ENCODE measurements at places on chromosomes 13 and 19.

GRCh38 chr19:15445807-15446376, 3.9 kb downstream of the WIZ start:
- DNase-seq: no peak

DNA sequence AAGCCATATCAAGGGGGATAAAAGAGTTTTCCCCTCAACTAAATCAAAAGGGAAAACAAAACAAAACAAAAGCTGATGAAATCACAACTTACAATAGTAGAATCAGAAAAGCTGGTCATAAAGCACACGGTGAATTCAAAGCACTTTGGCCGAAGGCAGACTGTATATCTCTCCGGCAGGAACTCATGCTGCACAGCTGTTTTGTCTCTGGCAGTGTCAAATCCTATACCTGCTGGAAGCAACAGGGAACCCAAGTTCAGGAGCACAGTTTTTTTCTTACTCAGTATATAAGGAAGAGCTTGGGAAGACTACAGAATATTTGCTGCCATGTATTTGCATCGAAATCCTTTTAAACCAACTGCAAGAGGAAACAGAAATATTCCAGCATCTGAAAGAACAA, 213.7 kb downstream of the RFC3 start:
- DNase-seq: no peak

DNA sequence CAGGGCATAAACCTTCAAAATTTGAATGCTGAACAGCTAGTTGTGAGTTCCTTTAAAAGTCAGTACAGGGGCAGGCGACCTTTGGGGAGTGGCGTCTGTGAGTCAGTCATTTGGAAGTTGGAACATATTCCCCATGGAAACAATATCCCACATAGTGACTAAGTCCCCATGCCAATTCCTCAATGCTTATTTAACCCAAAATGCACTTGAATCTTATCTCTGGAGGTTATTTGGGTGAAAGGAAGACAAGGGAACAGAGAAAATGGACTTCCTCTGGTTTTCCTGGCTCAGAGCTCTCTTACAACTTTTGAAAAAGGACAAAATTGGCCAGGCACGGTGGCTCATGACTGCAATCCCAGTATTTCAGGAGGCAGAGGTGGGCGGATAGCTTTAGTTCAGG, 479.2 kb upstream of the NBEA start:
- no peak for DNase-seq

- DNase-seq: no peak
Measured at GRCh38 chr13:97631158-97631557, 197.2 kb downstream of the RAP2A start.

- DNase-seq: no peak
Measured at GRCh38 chr13:100977841-100978240, 303.2 kb upstream of the TMTC4 start.

GRCh38 chr13:49292742-49293486, 45.2 kb downstream of the CDADC1 start:
- no peak for DNase-seq

- no peak for DNase-seq
Measured at GRCh38 chr13:41505209-41505835, 48.0 kb downstream of the RGCC start.

GRCh38 chr19:42473686-42474085, 30.9 kb upstream of the CXCL17 start:
- no peak for DNase-seq

- no peak for DNase-seq
Measured at GRCh38 chr13:97588993-97589392, 155.0 kb downstream of the RAP2A start.

- DNase-seq: no peak
Measured at GRCh38 chr13:67063036-67063435, 167.1 kb downstream of the PCDH9 start.

DNA sequence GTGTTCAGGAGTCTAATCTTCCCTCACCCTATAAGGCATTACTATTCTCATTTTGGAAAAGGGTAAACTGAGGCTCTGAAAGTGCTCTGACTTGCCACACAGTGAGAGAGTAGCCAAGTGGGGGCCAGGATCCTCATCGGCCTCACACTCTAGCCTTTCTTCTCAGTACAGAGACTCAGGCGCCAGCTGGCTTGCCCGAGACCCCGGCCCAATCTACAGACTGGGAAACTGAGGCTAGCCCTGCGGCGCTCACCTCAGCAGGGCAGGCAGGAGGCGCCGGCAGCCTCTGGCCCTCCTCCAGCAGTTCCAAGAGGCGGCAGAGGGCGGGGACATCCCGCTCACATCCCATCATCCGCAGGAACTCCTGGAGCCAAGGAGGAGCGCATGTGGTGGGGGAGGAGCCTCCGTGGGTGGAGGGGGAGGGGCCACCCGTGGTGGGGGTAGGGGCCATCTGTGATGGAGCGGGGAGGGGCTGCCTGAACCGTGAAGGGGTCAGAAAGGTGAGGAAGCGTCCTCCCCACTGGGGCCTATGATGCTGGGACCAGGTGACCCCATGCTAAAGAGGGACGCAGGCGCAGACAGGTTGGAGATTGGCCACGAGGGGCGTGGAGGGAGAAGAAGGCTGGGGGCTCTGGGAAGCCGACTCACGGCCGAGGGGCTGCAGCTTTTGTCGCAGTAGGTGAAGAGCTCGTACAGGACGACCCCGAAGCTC, 8.7 kb upstream of the INSL3 start:
- DNase-seq: no peak

- DNase-seq: no peak
Measured at GRCh38 chr19:19594381-19594780, 24.1 kb downstream of the PBX4 start.

DNA sequence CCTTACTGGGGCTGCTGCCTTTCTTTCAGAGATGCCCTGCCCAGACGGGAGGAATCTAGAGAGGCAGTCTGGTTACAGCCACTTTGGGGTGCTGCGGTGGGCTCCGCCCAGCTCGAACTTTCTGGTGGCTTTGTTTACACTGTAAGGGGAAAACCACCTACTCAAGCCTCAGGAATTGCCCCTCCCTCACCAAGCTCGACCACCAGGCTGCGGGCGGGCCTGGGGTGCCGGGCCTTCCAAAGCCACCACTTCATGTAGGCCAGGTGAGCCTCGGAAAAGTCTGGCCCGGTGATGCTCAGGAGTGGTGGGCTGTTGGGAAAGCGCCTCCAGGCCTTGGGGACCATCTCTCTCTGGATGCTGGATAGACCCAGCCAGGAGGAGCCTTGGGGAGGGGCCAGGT, 218.6 kb downstream of the MTUS2 start:
- no peak for DNase-seq

- DNase-seq: no peak
Measured at GRCh38 chr13:93714171-93714570, 487.6 kb downstream of the GPC6 start.

DNA sequence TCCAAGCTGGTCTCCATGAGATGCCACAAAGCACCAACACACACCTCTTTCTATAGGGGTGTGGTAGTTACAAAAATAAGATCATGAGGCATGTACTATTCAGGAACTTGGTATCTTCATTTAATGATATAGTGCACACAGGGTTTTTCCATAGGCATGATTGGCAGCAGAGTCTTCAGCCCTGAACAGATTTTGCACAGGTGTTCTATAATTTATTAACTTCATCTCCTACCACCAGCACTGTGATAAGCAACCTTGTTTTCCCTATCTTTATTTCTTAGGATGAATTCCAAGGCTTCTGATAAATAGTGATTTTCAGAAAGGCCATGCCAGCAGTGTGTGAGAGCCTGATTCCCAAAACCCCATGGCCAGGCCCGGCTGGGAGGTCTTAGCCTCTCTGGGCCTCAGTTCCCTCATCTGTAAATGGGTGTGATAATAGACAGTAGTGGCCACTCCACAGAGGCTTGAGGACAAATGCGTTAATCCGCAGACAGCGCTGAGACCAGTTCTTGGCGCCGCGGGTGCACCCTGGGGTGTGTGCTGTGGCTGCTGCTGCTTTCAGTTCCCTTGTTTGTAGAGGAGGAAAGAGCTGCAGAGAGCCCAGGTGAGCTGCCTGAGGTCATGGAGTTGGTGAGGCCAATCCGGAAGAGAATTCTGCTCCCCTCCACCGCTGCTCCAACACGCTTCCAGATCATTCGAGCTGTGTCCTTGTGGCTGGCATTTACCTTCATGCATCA, 33.1 kb downstream of the DHRS12 start:
- peak; percentile 36 for DNase-seq

GRCh38 chr13:66224663-66225062, 1005.5 kb downstream of the PCDH9 start:
- no peak for DNase-seq

DNA sequence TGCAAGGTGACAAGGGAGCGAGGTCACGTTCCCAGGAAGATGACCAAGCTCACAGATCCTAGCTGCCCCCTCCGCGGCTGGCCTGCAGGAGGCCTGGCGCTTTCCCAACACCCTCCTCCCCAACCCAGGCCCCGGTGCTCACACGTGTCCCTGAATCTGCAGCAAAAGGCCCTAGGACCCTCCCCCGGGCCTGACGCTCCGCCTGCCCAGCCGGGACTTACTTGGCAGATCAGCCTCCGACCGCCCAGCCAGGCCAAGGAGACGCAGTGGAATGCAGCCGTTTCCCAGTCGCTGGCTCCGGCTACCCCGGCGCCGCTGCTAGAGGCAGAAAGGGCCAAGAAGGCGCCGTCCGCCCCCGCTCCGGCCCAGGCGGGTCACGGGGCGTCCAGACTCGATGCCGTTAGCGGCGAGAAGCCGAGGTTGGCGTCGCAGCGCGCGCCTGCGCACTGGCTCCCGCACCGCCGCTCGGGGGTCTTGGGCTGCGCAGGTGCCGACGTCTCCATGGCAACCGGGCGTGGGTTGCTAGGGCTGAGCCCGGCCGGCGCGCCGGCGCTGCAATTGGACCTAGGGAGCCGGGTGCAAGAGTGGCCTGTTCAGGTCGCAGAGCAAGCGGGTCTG, at the start of gene PNMA8A:
Gene PNMA8A (minus strand): TSS at position 448 of the 618 bp plus-strand sequence. CDS start 528 bp downstream, outside the sequence.
- DNase-seq: no peak

DNA sequence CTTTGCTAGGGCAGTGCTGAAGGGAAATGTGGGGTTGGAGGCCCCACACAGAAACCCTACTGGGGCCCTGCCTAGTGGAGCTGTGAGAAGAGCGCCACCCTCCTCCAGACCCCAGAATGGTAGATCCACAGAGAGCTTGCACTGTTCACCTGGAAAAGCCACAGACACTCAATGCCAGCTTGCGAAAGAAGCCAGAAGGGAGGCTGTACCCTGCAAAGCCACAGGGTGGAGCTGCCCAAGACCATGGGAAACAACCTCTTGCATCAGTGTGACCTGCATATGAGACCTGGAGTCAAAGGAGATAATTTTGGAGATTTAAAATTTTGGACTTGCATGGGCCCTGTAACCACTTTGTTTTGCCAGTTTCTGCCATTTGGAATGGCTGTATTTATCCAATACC, 615.4 kb upstream of the MIR17HG start:
- DNase-seq: no peak

GRCh38 chr13:83881140-83881684, 1.1 kb downstream of the SLITRK1 start:
- no peak for DNase-seq

- no peak for DNase-seq
Measured at GRCh38 chr19:16375157-16375935, 50.7 kb downstream of the KLF2 start.

DNA sequence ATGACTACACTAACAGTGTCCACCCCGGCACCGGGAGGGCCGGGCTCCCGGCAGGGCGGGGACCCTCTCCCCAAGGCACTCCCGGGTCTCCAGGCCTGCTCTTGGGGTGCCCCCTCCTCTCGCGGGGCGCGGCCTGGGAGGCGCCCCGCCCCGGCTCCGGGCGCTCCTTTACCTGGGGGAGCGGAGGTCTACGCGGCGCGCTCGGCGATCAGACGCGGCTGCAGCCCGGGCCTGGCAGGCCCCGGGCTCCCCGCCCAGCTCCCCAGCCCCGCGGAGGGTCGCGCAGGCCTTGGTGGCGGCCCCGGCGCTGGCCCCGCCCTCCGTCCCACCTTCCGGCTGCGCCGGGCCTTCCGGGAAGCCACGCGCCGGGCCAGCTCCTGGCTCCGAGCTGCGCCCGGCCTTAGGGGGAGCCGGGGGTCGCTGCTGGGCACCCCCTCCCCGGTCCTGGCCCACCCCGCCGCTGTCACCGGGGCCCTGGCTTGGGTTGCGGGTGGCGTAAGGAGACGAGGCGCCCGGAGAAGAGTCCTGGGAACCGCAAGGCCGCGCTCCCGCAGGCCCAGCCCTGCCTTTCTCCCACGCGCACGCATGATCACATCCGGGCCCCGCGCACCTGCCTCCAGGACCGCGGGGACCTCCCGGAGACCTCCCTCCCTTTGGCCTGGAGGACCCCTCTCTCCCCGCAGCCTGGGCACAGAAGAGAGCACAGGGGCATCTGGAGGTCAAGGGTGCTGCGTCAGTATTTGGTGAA, at the start of gene C19orf12:
Gene C19orf12 (minus strand): TSS at position 309 of the 748 bp plus-strand sequence. CDS start 6,848 bp downstream, outside the sequence.
- DNase-seq: peak; percentile 82

DNA sequence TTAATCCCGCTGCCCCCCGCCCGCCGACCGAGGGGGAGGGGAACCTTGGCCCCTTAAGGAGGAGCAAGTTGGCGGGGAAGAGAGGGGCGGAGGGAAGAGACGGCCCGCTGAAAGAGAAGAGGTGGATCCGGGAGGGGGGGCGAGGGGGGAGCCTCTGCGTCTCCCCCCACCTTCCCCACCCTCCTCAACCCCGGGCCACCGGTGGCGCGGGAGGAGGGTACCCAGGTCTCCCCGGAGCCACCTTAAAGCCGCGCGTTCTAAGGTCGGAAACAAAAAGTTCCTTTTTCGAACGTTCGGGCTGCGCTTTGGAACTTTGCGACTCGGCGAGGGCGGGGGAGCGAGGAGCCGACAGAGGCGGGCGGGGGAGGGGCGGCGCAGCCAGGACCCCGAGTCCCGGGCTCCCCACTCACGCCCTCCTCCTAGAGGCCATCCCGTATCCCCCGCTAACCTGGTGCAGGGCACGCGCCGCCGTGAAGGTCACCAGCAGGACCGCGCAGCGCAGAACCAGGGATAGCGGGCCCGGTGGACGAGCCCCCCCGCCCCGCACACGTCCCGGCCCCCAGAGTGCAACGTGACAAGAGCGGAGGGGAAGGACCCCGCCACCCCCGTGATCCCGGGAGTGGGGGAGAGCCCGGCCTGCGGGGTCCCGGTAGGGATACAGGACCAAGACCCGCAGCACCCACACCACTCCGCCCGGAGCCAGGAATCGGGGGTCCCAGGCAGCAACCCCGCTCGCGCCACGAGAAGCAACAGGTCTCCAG, 659 bp downstream of the ERF start:
- peak; percentile 85 for DNase-seq

DNA sequence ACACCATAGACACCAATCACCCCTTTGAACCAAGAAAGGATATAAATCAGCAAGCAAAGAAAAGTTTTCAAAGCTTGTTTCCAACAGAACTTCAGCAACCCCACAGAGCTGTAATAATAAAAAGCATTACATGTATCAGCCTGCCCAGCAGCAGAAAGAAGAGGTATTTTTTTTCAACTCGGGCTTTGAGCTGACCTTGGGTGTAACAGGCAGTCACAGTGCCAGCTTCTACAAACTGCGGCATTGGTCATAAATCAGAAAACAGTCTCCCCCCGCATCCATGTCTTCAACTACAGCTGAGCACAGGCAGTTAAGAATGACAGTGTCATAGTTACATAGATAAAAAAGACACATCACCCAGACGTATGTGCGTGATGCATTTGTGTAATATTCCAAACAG, 671.0 kb upstream of the SLITRK1 start:
- DNase-seq: no peak

GRCh38 chr13:97342136-97342535, 91.8 kb upstream of the RAP2A start:
- no peak for DNase-seq
